ENCODE measurements at places on chromosomes 1 and 21. TPM values are rescaled to one million over a fixed set of nuclear protein-coding genes. Genes with fewer than 3 reads are reported as not detected.

DNA sequence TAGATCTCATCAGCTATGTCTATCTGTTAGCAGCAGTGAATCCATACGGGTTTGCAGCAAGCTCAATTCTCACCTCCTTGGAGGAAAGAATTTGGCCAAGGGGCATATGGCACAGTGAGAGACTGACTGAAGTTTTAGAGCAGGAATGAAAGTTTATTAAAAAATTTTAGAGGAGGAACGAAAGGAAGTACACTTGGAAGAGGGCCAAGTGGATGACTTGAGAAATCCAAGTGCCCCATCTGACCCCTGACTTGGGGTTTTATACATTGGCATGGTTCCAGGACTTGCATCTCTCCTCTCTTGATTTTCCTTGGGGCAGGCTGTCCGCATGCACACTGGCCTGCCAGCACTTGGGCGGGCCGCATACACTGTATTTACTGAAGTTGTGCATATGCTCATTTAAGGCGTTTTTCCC, 9.2 kb upstream of the OSBPL9 start:
- H3K4me1 ChIP-seq: peaks cover 15% of the 10 kb centered on the region
- no peak for DNase-seq
- H3K36me3 ChIP-seq: no peaks in the 10 kb centered on the region
- no peaks in the 10 kb centered on the region for H3K27me3 ChIP-seq
- no peak overlapping the region for H3K4me3 ChIP-seq
- no peak overlapping the region for H3K27ac ChIP-seq

- no peaks in the 10 kb centered on the region for H3K27me3 ChIP-seq
- H3K4me3 ChIP-seq: no peak overlapping the region
- no peaks in the 10 kb centered on the region for H3K36me3 ChIP-seq
- no peak for DNase-seq
- H3K27ac ChIP-seq: peak overlapping the region; percentile 66
- peaks cover 66% of the 10 kb centered on the region for H3K4me1 ChIP-seq
These were observed 161.0 kb downstream of the DHRS3 start for GRCh38 chr1:12456979-12457378.

DNA sequence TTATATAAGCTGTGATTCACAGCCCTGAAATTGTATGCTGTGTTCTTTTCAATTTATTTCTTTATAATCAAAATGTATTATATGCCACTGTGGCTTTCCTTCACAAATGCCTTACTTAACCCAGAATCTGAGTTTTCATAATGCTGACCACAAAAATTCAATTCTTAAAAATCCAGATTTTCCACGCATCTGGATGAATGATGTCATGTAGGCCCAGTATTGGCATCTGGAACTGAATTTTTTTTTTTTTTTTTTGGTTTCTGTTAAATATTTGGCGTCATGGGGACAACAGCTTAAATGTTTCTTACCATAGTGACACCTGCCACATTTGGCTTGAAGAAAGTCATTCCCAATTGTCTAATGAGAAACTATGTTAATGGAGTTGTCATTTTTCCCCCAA, 296.8 kb downstream of the TM2D1 start:
- no peaks in the 10 kb centered on the region for H3K27me3 ChIP-seq
- no peaks in the 10 kb centered on the region for H3K4me1 ChIP-seq
- no peak for DNase-seq
- H3K27ac ChIP-seq: no peak overlapping the region
- H3K36me3 ChIP-seq: no peaks in the 10 kb centered on the region

GRCh38 chr1:71521655-71522264, 440.9 kb upstream of the ZRANB2 start:
- H3K4me3 ChIP-seq: no peak overlapping the region
- H3K36me3 ChIP-seq: no peaks in the 10 kb centered on the region
- H3K27ac ChIP-seq: no peak overlapping the region
- no peaks in the 10 kb centered on the region for H3K4me1 ChIP-seq

- H3K4me1 ChIP-seq: peaks cover 15% of the 10 kb centered on the region
- DNase-seq: no peak
- no peaks in the 10 kb centered on the region for H3K27me3 ChIP-seq
- H3K36me3 ChIP-seq: no peaks in the 10 kb centered on the region
- H3K27ac ChIP-seq: no peak overlapping the region
These were observed 22.9 kb upstream of the ZNF678 start for GRCh38 chr1:227540170-227541098.

DNA sequence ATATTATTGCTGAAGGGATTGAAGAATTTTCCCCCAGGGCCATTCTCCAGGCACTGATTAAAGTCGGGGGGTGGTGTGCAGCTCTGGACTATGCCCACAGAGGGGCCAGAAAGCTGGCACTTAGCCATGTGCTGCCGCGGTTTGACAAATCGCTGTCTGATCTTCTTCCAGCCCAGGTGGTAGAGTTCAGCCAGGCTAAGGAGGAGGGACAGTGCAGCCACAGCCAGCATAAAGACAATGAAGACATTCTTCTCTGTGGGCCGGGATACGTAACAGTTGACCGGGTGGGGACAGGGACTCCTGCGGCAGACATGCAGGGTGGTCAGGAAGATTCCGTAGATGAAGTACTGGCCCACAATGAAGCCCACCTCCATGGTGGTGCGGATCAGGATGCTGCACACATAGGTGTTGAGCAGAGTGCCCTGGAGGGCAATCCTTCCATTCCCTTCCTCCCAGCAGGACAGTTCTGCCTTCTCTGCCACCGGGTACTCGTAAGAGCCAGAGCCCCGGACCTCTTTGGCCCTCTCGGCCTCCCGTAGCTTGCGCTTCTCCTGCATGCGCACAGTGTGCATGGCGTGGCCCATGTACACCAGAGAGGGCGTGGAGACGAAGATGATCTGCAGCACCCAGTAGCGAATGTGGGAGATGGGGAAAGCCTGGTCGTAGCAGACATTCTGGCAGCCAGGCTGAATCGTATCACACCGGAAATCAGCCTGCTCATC, 1.9 kb downstream of the GJA5 start:
- H3K4me1 ChIP-seq: peaks cover 12% of the 10 kb centered on the region
- H3K4me3 ChIP-seq: no peak overlapping the region
- no peaks in the 10 kb centered on the region for H3K27me3 ChIP-seq
- DNase-seq: no peak
- peaks cover 3% of the 10 kb centered on the region for H3K36me3 ChIP-seq

- H3K27me3 ChIP-seq: no peaks in the 10 kb centered on the region
- H3K27ac ChIP-seq: no peak overlapping the region
- peaks cover 16% of the 10 kb centered on the region for H3K4me1 ChIP-seq
- no peaks in the 10 kb centered on the region for H3K36me3 ChIP-seq
- H3K4me3 ChIP-seq: no peak overlapping the region
- DNase-seq: no peak
These were observed 47.9 kb downstream of the SERBP1 start for GRCh38 chr1:67382292-67382691.

DNA sequence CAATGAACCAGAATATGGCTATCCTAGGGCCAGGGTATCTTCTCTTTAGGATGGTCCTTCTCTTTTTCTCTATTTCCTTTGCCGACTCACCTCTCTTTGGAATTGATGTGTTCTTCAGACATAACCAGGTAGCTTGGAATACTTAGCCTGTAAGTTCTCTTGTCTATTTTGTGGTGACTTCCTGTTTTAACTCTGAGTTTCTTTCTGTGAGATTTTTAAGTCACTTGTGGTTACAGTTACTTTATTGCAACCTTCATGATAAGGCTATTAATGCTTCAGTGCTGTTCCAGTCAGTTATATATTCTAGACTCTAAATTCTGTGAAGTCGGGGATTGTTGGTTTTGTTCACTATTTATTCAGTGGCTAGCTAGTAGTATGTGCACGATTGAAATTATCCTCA, 46.2 kb downstream of the DISP1 start:
- H3K4me3 ChIP-seq: no peak overlapping the region
- H3K36me3 ChIP-seq: no peaks in the 10 kb centered on the region
- H3K27me3 ChIP-seq: no peaks in the 10 kb centered on the region
- H3K27ac ChIP-seq: no peak overlapping the region

DNA sequence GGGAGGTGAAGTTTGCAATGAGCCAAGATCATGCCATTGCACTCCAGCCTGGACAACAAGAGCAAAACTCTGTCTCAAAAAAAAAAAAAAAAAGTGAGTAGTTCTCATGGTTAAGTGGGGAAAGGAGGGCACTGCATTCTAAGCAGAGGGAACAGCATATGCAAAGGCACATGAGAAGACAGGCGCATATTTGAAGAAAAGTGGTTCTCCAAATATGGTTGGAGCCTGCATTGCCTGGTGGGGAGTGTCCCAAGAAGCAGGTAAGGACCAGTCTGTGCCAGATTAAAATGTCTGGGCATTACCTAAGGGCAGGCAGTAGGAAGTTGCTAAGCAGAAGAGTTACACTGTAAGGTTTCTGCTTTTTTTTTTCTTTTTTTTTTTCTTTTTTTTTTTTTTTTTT, 2.5 kb upstream of the KPNA6 start:
- H3K4me3 ChIP-seq: no peak overlapping the region
- DNase-seq: no peak
- no peak overlapping the region for H3K27ac ChIP-seq
- H3K36me3 ChIP-seq: peaks cover 3% of the 10 kb centered on the region
- peaks cover 7% of the 10 kb centered on the region for H3K4me1 ChIP-seq
- H3K27me3 ChIP-seq: no peaks in the 10 kb centered on the region

- H3K27me3 ChIP-seq: no peaks in the 10 kb centered on the region
- no peak overlapping the region for H3K27ac ChIP-seq
- no peaks in the 10 kb centered on the region for H3K4me1 ChIP-seq
- no peak for DNase-seq
These were observed 24.1 kb upstream of the MYCL start for GRCh38 chr1:39925721-39926342.

- no peak overlapping the region for H3K27ac ChIP-seq
- H3K36me3 ChIP-seq: no peaks in the 10 kb centered on the region
- DNase-seq: no peak
- no peaks in the 10 kb centered on the region for H3K27me3 ChIP-seq
- H3K4me3 ChIP-seq: no peak overlapping the region
These were observed 58.7 kb downstream of the KIAA0040 start for GRCh38 chr1:175133673-175134435.

DNA sequence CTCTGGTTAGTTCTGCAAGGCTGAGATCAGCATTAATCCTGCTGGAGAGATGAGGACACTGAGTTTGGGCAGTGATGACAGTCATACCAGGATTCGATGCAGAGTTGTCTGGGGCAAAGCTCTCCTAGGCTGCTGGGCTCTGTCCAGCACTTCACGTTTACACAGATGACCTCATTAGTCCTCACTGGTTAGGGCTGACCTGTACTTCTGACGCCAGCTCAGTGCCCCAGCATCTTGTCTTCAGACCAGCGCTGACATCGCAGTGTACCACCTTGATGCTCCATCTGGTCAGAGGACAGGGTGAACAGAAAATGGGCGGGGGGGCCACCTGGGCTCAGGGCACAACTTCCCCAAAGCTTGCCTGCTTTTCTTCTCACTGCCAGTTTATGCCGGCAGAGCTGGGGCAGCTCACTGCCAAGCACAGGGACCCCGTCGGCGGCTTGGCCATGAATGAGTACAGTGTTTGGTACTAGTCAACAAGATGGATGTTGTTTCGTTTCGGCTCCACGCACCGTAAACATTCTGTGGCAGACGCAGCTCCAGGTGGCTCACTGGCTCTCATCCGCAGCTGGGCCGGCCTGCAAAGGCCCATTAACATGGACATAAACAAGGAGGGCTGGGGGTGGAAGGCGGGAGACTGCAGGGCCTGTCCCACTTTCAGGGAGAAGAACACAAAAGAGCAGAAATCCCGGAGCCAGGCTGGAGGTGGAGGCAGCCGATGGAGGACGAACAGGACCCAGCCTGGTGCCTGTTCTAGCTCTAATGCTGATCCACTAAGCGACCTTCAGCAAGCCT, 118.7 kb downstream of the GLIS1 start:
- H3K27me3 ChIP-seq: no peaks in the 10 kb centered on the region
- H3K4me3 ChIP-seq: no peak overlapping the region
- no peak overlapping the region for H3K27ac ChIP-seq

GRCh38 chr1:201594575-201595245, 55.8 kb downstream of the NAV1 start:
- H3K4me1 ChIP-seq: peaks cover 18% of the 10 kb centered on the region
- no peak overlapping the region for H3K27ac ChIP-seq
- peaks cover 3% of the 10 kb centered on the region for H3K36me3 ChIP-seq

DNA sequence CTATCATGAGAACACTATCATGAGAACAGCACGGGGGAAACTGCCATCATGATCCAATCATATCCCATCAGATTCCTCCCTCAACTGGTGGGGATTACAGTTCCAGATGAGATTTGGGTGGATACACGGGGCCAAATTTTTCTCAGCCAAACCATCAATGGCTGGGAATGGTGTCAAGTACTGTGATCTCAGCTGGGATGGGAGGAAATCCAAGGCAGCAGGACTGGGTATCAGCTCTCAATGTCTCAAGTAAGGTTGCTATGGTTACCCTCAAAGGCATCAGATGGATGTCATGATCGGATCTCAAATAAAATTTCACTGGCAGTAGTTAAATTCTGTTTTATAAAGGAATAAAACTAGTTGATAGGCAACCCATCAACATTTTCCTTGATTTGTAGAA, 399.0 kb downstream of the KCNT2 start:
- H3K4me1 ChIP-seq: no peaks in the 10 kb centered on the region
- H3K27me3 ChIP-seq: no peaks in the 10 kb centered on the region
- H3K36me3 ChIP-seq: no peaks in the 10 kb centered on the region
- DNase-seq: no peak

Gene SLC16A4
- 48.5 TPM for total RNA-seq

Gene DISP1
- 5.6 TPM for total RNA-seq

Gene PCNT
- 46.8 TPM for total RNA-seq

Gene UTS2
- not detected for total RNA-seq

Gene ACOT11
- total RNA-seq: 19.3 TPM

Gene KIF17
- total RNA-seq: 3.2 TPM

Gene CD34
- 77.3 TPM for total RNA-seq

Gene SRGAP2
- 70.8 TPM for total RNA-seq

Gene YOD1
- total RNA-seq: 3.8 TPM

Gene CASP9
- 14.2 TPM for total RNA-seq
